ENCODE measurements at places on chromosomes 3 and 15.

GRCh38 chr3:107065094-107065861, 312.0 kb upstream of the CCDC54 start:
- DNase-seq, result peak; percentile 80

DNA sequence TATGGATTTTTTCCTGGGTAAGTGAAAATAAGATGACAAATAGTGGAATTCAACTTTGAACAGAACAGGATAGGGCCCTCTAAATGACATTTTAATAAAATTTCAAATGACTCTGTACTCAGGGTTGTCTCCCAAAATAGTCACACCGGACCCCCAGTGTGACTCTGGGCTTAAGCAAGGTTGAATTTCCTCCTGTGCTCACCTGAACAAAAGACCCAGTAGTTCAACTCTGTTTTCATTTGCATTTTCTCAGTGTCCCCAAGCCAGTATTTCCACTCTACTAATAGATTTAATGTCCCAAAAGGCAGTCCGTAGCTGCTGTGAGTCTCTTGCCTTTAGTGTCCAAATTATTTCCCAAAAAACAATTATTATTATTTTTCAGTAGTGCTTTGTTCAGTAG, 296.6 kb downstream of the PLOD2 start:
- DNase-seq, result no peak

DNA sequence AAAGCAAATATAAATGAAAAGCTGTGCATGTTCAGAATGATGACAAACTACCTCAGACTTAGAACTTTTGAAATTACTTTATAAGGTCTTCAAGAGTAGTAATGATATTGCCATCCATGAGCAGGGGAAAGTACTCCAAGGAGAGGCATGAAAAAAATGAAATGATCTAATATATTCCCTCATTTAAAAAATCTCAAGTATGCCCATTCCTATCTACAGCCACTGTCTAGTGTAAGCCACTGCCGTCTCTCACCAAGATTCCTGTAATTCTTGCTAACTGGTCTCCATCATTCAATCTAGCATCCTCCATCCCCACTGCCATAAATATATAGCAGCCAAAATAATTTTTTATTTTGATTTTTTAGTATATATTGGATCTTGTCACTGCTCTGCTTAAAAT, 258.8 kb downstream of the PLOD2 start:
- DNase-seq, result no peak

DNA sequence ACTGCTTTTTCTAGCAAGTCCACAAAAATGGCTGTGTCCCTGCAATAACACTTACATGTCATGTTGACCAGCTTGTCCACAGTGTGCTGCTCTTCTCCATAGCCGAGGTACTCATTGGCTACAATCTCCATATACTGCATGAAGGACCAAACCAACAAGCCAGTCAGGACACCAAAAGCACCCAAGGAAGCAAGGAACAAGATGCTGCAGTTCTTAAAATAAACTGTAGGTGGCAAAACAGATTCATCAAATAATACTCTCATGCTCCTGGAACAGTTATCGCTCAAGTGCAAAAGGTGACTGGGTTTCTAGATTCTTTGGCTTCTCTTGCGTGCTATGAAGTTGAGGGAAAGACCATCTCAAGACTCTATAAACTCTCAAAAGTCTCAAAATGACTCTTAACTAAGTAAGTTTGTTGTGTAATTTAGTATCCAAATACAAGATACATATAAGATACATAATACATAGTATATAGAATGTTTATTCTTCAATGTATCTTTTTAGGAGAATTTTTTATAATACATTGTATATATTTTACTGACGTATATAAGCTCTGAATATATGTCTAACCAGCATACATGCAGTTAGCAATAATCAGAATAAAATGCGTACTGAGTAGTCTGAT, 57.0 kb downstream of the NEK10 start:
- DNase-seq, result peak; percentile 45

- DNase-seq, result no peak
Measured at GRCh38 chr3:178297199-178297598, 239.0 kb upstream of the KCNMB2 start.

GRCh38 chr15:101380146-101380545, 85.1 kb upstream of the SNRPA1 start:
- no peak for DNase-seq

DNA sequence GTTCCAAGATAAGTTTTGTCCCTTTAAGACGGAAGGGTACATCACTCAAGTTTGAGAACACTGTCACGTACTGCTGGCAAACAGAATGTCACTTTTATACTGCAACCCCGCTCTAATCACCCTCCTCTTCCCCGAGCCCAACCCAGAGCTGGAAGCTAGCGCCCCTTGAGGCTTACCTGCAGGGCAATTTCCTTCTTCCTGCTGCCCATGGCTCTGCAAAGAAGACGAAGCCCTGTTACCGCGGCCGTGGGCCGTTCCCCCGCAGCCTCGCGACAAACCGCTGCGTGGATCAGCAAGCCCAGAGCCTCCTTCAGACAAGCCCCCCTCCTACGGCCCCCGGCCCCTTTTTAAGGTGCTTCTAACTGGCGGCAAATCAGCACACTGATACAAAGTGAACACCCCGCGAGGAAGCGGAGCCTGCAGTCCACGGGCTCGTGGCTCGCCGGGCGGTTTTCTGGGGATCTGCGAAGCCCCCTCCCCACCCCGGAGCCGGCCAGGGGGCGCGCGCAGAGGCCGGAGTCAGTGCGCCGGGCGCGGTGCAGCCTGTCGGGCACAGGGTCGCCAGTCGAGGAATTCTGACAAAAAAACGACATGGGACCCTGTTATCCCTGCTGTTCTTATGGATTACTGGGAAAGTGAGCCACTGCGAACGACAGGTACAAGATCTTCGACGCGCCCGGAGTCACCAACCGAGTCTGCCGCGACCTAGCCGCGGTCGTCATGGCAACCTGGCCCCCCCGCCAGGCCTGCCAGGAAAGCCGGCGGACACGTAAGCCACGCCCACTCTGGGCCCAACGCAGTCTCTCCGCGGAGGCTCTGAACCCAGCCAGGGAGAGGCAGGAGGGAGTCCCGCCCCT, at the start of gene NME9:
TSS of gene NME9 (minus strand) at position 725 of the 857 bp plus-strand sequence. CDS start at position 209, 516 bp downstream.
- peak; percentile 78 for DNase-seq

DNA sequence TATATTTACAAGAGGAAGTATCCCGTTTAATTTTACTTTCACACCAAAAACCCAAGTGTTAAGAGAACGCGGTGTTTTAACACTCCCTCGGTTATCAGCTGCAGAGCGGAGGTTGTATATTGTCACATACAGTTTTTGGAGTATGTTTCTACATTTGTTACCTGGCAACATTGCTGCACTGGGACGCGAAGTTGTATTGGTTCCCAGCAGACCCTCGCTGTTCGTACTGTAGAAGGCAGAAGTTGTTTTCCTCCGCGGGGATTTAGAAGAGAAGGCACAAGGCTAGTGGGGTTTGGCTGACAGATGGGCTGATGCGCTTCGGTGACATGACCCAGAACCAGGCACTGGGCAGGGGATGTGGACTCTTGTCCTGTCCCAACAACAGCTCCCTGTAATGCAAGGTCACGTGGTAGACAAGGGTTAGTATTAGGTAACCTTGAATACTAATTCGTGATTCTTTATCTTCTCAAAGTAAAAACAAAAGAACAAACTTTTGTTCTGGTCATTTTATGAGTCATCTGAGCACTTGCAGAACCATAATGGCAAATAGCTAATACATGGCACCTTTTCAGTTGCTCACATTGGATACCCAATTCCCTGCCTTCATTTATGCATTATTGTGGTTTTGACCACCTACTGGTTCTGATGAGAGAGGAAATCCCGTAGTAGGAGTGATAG, 230.4 kb upstream of the BHLHE40 start:
- DNase-seq, result no peak

DNA sequence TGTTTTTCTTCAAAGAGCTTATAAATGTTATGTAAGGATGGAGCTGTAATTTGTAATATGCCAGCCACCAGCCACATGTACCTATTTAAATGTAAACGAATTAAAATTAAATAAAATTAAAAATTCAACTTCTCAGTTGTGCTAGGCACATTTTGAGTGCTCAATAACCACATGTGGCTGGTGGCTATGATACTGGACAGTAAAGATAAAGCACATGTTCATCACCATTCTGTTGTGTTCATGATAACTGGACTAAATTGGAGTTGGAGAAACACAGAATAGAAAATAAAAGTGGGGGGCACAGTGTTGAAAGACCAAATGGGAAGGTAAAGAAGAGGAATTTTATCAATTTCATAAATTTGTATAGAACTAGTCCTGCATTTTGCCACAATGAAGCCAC, 49.8 kb upstream of the DAZL start:
- DNase-seq, result no peak

DNA sequence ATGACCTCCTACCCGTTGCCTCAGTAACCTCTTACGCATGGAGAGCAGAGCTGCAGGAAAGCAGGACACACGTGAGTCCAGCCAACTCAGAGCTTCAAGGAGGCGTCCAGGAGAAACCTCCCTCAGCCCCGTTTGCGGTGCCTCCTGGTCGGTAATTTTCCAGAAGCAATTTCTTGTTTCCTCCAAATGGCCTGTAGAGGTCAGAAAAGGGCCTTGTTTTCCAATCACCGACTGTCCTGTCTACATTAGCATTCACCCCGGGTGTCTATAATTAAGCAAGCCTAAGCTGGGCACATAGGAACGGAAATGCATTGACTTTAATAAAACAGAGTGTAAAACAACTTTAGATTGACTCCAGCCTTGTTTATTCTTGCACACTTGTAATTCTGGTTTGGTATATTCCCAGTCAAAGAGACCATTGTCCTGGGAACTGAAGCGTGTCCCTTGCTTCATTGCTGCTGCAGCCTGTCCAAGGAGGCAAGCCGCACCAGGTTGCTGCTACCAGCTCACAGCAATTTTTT, 836.2 kb downstream of the AGBL1 start:
- peak; percentile 69 for DNase-seq

- no peak for DNase-seq
Measured at GRCh38 chr15:85331655-85332285, 48.6 kb upstream of the AKAP13 start.

- no peak for DNase-seq
Measured at GRCh38 chr3:161673866-161674265, 177.3 kb downstream of the OTOL1 start.

- no peak for DNase-seq
Measured at GRCh38 chr3:53092942-53093341, 37.3 kb downstream of the RFT1 start.
